ENCODE measurements at places on chromosomes 12 and 14.

DNA sequence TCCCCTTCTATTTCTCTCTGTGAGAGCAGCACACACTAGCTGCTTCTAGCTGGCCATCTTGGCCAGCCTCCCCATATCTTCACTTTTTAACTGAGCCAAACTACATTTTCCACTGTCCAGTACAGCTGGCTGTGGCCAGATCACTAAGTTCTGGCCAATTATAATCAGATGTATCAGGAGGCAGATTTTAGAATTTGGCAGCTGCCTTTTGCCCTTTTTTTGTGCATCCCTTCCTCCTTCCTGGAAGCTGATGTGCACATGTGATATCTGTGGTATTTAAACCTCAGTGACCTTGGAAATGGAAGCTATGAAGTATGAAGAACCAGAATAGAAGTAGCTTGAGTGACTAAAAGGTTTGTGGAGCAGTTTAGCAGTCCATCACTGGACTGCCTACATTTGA is 49.8 kb upstream of the ANO6 start:
- no peak for DNase-seq

- no peak for DNase-seq
Observed at GRCh38 chr12:67042697-67043131, 226.4 kb upstream of the CAND1 start.

DNA sequence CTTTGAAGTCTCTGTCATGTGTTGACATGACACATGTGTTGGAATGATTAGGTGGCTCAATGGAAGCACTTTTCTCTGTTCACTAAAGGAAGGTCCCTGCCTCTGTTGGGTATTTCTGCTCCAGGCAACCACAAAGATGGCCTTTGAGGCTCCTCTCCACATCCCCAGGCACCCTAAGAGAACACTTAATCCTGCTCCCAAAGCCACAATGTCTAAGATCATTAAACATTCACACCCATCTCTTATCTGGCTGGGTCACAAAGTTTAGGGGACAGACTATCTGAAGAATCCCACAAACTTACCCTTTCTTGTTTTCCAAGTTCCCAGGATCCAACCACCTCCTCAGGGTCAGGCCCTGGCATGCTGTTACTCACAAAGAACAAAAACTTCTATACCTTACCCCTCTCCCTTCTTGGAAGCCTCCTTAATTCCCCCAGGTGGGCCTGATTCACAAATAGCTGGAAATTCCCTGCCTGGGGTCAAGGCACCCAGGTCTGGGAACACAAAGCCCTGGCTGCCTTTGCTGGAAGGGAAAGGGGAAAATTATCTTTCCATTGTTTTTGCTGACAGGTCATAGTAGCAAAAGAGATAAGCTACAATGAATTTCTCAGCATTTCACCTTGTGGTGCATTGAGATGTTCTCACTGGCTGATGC is 333.7 kb downstream of the PCNX1 start:
- DNase-seq = no peak

DNA sequence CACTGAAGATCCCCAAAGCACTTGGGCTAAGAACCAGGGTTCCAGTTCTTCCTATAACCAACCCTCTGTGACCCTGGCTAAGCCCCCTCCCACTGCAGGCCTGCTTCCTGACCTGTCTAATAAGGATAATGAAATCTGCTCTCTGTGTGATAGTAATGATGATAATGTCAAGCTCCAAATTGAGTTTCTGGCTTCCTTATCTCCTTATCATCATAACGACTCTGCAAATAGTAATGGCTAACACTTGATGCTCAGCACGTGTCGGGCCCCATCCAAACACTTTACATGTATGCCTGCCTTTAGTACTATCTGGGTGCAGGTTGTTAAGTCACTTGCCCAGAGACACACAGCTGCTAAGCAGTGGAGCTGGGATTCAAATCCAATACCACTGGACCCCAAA is 5.0 kb upstream of the GPR162 start:
- no peak for DNase-seq

- DNase-seq = no peak
Observed at GRCh38 chr12:113932381-113933196, 33.5 kb downstream of the RBM19 start.

- no peak for DNase-seq
Observed at GRCh38 chr12:22409377-22410164, 75.1 kb upstream of the ST8SIA1 start.

DNA sequence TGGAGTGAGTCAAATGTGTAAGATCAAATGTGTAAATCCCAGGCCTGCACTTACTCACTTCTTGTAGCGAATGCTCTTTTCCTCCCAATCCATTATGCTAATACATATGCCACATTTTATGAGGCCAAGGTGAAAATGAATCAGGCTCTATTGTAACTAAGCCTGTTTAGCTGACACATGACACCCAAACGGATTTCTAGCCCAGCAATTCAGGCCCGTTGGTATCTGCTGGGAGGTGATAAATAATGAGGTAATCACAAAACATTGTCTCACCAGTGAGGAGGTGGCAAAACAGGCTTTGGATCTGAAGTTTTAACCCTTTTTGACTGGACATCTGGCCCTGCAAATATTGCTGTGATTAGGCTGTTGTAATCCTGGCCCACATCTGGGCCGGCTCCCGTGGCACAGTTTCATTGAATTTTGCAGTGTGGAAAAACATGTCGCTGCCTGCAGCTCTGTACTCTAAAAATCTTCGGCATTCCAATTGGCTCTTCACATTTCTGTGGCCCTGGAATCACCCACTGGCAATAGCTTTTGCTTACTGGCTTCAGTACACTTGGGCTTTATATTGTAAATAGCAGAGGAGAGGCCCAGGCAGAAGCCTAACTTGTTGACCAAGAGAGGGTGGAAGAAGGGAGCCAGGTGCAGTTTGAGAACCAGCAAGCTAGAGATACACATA is 106.1 kb downstream of the PAX9 start:
- DNase-seq = no peak

- no peak for DNase-seq
Observed at GRCh38 chr14:40312296-40312695, 880.1 kb upstream of the FBXO33 start.

DNA sequence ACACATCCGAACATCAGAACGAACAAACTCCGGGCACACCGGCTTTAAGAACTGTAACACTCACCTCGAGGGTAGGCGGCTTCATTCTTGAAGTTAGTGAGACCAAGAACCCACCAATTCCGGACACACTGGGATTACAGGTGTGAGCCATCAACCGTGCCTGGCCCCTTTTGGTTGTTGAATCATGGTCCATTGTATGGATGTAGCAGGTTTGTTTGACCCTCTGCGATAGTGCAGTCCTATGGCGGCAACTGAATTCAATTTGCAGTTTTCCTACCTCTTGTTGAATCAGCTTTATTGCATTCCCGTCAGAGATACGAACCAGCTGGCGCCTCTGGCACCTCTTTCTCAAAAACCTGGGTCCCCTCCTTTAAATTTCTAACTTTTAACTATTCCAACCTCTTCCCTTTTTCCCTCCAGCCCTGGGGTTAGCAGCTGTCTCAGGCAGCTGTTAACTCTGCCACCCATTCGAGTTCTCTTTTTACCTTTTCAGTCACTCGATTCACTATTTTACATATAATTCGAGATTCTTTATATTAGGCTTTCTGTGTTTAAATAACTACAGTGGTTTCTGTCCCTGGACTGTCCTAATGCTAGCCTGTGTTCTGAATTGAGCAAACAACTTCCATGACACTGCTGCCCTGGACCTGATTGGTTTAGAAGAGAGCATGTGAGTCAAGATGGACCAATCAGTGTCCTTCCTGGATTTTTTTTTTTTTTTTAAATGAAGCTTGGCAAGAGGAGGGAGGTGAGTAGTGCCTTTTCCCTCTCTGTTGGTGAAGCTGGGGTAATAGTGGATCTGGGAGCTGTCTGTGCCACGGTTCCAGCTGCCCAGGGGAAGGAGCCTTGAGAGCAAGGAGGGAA is 261.5 kb downstream of the PCNX1 start:
- DNase-seq = no peak

DNA sequence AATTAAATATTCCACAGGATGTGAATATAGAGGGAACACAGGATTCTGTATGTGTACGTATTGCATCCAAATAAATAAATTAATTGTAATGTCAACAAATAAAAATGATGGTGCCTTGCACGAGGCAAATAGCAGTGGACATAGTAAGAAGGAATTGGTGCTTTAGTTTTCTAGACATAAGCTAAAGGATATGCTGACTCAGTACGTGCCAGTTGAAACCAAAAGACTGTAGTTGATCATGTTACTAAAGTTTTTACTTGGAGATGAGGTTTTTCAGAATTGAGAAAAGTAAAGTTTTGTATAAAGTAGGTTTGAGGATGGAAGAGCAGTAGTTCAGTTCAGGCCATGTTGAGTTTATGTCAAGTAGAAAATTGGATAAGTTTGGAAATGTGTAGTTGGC is 807.2 kb downstream of the SLC16A7 start:
- DNase-seq = no peak

- no peak for DNase-seq
Observed at GRCh38 chr14:68359837-68360552, 432.9 kb downstream of the ZFP36L1 start.

GRCh38 chr12:98736352-98737321 is 91.5 kb downstream of the APAF1 start:
- no peak for DNase-seq
